ENCODE measurements at places on chromosomes 13 and 19.

DNA sequence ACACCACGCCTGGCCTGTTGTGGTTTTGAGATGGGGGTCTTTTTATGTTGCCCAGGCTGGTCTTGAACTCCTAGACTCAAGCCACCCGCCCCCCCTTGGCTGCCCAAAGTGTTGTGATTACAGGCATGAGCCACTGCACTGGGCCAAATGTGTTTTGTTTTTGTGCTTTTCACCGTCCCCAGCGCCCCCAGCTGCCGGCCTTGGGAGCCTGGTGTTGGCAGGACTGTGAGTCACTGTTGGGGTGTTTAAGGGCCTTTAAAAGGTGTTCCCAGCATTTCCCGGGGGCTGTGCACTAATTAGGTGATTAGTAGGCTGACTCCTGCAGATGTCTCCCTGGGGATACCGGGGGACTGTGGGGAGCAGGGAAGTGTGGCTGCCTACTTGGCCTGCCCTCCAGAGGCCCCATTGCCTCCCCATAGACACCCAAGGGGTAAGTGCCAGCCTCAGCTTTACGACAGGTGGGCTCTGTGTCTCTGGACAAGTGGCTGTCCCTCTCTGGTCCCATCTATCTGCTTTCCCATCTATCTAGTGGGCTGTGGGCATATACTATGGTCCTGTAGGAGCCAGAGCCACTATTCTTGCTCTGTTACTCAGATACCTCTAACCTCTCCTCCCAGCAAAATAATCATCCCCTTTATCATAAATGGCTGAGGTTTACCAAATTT lies 11.8 kb upstream of the TLE5 start:
- no peak for DNase-seq

- no peak for DNase-seq
Observed at GRCh38 chr19:42081584-42082203, 5.7 kb downstream of the ZNF574 start.

DNA sequence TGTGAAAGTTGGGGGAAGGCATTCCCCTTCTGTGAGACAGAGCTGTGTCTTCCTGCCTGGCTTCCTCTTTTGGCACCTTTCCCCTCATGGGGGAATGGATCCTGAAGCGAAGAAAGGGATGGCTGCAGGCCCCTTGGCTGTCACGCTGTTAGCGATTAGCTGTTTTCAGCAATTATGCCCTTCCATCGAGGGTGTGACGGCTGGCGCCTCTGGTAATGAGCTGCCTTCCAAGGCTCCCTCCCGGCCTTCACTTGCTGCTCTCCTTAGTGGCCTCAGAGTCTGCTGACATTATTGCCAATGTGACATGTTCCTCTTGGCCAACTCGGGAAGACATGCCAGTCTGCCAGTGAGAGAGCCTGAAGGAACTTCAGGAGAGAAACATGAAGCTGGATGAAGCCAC lies 162.1 kb downstream of the ZIC5 start:
- DNase-seq = no peak

- DNase-seq = peak; percentile 38
Observed at GRCh38 chr19:10808937-10809649, 26.9 kb downstream of the TMED1 start.

- no peak for DNase-seq
Observed at GRCh38 chr19:35303357-35303915, 11.5 kb downstream of the MAG start.

DNA sequence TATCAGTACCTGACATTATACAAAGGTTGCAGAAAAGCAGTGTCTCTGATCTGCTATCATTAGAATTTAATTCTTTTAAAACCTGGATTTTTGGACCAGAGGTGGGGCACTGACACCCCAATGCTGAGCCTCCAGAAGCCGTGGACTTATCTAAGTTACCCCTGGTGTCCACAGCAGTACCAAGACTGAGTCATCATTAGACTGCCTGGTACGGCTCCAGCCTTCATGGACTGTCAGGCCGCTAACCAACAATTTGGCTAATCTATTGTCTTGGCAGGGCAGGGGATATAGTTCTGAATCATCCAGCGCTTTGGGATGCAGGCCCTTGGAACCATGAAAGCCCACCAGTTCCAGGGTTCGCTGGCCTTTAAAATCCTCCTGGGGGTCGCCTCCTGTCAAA lies 78.3 kb downstream of the TSHZ3 start:
- DNase-seq = no peak

- no peak for DNase-seq
Observed at GRCh38 chr13:49560270-49561061, 24.9 kb downstream of the RCBTB1 start.

GRCh38 chr13:51920267-51920666 lies 58.5 kb downstream of the CCDC70 start:
- no peak for DNase-seq

GRCh38 chr19:50478901-50479715 lies 2.5 kb upstream of the GARIN5A start:
- DNase-seq = no peak

DNA sequence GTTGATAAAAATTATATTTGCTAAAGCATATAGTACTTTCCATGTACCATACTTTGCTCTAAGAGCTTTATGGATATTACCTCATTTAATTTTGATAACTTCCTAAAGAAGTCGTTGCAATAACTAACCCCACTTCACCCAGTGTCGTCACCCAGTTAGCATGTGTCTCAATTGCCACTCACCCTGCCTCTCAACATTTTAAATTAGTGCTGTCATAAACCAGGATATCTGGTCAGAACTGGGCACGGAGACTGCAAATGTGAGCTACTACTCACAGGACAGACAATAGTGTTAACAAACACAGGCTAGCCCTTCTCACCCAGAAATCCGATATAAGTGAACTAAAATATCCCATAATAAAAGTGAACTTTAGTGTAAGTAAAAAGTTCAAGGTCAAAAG lies 430.6 kb downstream of the KLF12 start:
- DNase-seq = no peak

DNA sequence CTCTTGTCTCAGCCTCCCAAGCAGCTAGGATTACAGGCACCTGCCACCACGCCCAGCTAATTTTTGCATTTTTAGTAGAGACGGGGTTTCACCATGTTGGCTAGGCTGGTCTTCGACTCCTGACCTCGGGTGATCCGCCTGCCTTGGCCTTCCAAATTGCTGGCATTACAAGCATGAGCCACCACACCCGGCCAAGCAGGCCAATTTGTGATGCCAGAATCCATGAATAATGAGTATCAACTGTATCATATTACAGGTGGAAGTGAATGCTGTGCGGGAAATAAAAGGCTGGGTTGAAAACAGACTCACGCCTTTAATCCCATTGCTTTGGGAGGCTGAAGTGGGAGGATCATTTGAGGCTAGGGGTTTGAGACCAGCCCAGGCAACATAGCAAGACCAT lies 3.6 kb upstream of the NFILZ start:
- DNase-seq = no peak

GRCh38 chr13:60482012-60482411 lies 85.0 kb downstream of the TDRD3 start:
- no peak for DNase-seq

- no peak for DNase-seq
Observed at GRCh38 chr19:48539503-48540096, 12.4 kb upstream of the SULT2B1 start.

DNA sequence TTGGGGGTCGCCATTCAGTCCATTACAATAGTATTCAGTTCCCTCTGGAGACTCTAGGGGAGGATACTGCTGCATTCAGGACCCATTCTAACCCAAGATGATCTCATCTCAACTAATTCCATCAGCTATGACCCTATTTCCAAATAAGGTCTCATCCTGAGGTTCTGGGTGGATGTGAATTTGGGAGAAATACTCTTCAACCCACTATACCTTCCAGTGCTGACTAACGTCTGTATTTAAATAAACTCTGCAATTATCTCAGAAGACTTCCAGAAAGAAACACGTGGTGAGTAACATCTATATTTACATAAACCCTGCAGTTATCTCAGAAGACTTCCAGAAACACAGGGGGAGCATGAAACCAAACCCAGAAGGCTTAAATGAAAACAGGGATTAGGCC lies 1300.7 kb downstream of the PCDH9 start:
- DNase-seq = no peak

- DNase-seq = peak; percentile 28
Observed at GRCh38 chr19:55086730-55087541, 11.3 kb downstream of the EPS8L1 start.

- no peak for DNase-seq
Observed at GRCh38 chr19:58479303-58479702, 3.2 kb downstream of the ZNF446 start.

- no peak for DNase-seq
Observed at GRCh38 chr19:17671906-17672305, 16.2 kb downstream of the UNC13A start.

DNA sequence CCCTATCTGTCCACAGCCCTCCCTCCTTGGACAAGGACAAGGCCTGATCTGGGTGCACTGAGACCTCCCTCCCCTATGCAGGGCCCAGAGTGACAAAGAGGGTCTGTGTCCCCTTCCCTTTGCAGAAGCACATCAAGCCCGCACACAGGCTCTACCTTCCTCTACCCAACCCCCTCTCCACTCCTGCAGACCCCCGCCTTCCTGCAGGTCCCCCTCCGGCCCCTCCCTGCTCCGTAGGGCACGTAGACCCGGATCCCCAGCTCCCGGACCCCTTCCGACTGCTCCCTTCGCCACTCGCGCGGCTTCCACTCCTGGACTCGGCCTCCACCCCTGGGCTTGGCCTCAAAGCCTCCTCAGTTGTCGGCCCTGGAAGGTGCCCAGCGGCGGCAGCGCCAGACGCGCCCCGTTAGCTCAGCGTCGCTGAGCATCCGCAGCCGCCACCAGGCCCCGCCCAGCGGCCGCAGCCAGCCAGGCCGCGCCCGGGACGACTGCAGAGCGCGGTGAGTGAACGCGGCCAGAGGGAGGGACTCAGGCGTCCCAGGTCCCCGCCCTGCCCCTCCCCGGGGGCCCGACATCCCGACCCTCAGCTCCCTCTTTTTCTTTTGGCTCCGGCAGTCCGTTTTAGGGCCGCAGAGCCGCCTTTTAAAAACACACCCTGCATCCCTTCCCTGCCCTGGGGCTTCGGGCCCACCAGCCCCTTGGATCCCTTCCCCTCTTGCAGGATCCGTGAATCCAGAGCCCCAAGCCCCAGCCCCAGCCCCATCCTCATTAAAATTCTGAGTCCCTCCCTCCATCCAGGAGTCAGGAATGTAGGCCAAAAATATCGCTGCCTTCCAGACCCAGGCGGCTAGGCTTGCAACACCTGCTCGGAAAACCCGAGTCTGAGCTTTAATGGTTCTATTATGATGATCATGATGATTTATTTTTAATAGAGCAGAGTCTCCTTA lies 1.5 kb upstream of the MYADM start:
- DNase-seq = peak; percentile 79

GRCh38 chr13:94415500-94416237 lies 63.8 kb downstream of the DCT start:
- DNase-seq = no peak

DNA sequence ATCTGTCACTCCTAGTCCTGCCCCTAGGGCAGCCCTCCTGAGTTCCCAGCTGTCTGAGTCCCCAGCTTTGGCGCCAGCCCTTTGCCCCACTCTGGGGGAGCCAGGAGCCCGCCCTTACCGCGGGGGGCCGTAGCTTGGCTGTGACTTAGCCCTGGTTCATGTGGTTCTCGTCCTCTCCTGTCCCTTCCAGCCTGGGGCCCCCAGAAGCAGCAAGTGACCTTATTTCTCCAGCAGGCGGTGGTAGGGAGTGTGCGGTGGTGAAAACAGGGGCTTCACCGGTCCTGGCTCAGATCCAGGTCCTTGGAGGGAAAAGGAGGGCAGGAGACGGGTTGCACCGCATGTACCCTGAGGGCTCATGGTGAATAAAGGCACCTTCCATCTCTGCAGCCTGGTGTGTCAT lies 7.9 kb downstream of the GIPC3 start:
- no peak for DNase-seq

GRCh38 chr19:15173746-15174404 lies 26.9 kb downstream of the NOTCH3 start:
- no peak for DNase-seq

- no peak for DNase-seq
Observed at GRCh38 chr19:2497186-2497585, 21.3 kb downstream of the GADD45B start.

- DNase-seq = no peak
Observed at GRCh38 chr19:18013210-18014111, 5.5 kb downstream of the ARRDC2 start.

- no peak for DNase-seq
Observed at GRCh38 chr13:110568612-110569011, 7.1 kb upstream of the RAB20 start.

GRCh38 chr19:30649934-30650614 lies 277.9 kb downstream of the ZNF536 start:
- DNase-seq = peak; percentile 8

DNA sequence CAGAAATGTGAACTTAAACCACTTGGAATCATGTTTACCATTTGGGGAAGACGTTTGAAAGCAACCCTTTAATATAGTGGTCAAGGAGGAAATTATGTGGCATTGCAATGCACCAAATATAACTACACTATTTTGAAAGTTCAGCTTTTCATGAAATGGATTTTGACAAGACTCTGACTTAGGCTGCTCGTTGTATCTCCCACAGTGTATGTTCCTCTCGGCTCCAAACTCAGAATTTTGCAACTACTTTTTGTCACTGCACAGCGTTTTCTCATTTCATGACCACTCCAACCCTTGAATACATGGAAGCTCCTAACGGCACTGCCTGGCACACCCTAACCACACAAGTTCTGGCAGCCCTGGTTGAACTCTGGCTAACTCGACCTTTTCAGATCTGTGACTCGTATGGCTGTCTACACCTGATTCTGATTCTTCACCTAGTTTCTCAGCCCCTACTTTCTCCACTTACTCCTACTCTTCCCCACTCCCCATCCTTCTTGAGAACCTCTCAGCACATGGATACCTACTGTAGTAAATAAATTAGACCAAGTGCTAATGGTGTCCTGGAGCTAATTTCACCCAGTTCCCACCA lies 7.0 kb upstream of the POMP start:
- DNase-seq = no peak

DNA sequence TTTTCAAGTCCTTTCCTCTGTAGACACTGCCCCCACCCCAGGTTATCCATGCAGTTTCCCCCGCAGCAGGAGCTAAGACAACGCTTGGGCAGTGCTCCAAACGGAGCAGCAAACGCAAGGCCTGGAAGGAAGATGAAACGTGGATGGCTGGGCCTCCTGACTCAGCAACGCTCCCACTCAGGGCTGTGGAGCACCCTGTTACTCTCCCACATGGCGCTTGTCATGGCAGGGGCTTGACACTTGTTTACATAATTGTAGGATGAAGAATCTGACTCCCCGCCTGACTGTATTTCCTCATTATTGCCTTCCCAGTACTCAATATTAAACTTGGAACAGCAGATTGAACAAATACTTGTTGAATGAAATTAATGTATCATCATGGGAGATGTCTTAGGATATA lies 799 bp upstream of the C1QTNF9B start:
- no peak for DNase-seq

DNA sequence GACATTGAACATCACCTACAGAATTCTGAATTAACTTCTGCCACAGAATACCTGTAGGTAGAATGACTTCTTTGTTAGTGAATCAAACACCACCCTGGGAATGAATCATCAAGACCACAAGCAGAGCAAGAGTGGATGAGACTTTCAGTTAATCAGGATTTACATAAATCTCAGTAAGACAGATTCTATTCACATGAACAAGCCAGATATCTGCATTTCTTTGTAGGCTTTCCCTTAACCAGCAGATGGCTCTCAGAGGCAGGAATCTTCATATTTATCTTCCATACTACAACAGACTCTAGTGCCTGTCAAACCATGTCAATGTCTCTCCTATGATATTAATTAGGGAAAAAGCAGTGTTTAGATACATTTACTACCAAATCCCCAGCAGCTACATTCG lies 412.1 kb downstream of the KLF12 start:
- no peak for DNase-seq
